ENCODE measurements at places on chromosomes 2 and 18.
A peak's percentile ranks its signal among the peaks of the same experiment; 100 is the strongest.

DNA sequence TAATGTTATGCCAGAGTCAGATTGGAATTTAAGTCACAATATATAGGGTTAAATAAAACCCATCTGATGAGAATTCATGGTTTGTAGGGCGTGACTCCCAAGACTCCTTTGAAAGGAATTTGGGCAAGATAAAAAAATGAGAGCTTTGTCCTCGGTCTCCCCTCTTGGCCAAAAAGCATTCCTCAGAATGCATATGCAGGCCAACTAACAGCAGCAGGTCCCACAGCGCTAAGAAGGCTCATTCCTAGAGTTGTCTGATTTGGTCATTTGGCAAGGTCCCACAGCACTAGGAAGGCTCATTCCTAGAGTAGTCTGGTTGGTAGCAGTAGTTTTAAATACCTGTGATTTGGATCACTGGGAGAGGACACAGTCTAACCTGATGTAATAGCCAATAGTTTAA is 106.3 kb upstream of the B3GNT2 start:
- DNase-seq, result no peak

- no peak for DNase-seq
Measured at GRCh38 chr18:69949538-69949936, 1.9 kb upstream of the CD226 start.

GRCh38 chr2:109212836-109213563 is 84.0 kb downstream of the SH3RF3 start:
- no peak for DNase-seq

- no peak for DNase-seq
Measured at GRCh38 chr18:10457128-10457527, 2.7 kb downstream of the APCDD1 start.

DNA sequence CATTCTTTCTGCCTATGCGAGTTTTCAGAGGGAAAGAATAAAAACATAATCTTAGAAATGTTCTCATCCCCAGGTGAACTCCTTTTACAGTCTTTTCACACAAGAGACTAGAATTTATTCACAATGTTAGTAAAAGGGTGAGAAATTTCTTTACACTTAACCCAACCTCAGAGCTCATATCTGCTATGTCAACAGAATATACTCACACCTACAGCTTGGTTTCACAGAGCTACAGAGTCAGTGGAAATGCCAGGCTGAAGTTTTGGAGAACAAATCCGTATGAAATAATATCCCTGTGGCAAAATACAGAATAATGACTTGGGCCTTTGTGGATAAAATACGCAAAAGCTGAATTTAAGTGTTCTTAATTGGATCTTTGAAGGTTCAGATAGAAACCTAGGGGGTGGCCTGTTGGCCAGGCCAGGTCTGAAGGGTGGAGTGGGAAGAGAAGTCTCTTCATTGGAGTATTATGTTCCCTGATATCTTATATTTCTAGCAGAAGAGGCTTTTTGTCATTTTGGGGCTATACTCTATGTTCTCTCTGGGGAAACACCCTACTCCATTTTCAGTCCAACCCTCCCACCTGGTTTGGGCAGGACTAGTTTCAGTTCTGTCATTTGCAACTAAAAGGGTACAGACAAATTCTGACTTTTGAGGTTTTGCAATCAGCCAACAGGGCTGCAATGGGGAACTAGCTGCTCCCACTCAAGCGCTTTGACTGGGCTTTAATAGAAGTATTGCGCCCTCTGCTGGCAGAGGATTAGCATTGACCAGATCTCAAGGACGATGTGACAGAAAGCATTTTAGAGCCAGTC is 25.7 kb downstream of the FBXO48 start:
- peak; percentile 72 for DNase-seq

- DNase-seq, result no peak
Measured at GRCh38 chr2:196468394-196468793, 171.1 kb upstream of the CCDC150 start.

DNA sequence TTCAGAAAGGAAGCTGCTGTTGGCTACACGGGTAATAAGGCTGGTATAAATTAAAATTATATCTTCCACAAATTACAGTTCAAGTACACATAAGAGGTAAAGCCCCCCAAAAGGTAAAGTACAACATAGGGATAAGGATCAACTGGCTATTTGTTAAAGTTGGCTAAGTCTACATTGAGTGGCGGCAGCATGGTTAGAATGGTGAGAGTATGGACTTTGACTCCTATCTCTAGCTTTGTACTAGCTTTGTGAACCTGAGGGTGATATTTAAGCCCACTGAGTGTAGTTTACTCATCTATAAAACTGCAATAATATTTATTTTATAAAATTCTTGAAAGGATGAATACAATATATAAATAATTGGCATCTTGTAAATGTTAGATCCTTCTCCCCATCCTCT is 542.8 kb downstream of the DSC3 start:
- no peak for DNase-seq

GRCh38 chr2:200090683-200091082 is 135.3 kb downstream of the MAIP1 start:
- DNase-seq, result no peak

DNA sequence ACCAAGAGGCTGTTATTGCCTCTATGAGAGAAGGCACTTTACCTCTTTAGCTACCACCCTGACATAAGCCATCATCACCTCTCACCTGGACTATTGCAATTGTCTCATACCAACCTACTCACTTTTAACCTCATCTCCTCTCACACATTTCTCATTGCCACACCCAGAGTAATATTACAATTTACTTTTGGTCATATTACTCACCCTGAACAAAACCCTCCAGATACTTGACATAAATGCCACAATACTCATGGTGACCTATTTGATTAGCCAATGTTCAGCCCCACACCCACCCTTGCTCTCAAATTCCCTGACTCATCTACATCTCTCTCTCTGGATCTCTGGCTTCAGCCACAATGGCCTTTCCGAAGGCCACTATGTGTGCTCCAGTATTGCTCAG is 90.9 kb upstream of the CDH7 start:
- DNase-seq, result no peak

DNA sequence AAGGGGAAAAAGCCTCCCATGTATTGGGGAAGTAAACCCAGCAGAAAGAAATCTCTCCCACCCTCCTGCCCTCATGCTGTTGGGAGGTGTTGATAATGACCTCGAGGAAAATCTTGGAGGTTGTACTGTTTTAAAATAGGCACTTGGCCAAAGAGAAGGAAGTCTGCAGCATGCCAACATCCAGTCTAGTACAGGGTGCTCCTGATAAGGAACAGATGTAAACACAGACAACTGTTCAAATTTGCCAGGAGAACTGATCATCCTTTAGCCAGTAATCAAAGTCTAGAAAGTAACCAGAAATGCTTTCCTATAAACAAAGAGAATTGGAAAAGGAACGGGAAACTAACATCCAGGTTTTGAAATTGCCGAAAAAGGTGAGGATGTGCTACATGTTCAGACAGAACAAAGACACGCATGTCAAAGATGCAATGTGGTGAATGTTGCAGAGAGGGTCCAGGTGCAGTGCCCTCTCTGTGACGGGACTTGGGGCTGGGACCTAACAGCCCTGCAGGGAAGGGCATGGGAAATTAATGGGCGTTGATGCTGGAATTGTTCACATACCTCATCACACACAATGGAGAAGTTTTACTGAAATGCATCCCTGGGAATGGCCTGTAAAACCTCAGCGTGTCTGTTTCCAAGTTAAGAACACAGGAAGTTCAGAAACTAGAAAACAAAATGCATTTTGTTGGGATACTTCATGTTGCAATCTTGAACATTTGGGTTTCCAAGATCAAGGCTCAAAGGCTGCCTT is 125.7 kb upstream of the RND3 start:
- no peak for DNase-seq

- no peak for DNase-seq
Measured at GRCh38 chr2:10884574-10884975, 27.2 kb upstream of the KCNF1 start.

GRCh38 chr2:140462990-140463389 is 1667.8 kb downstream of the LRP1B start:
- DNase-seq, result no peak

DNA sequence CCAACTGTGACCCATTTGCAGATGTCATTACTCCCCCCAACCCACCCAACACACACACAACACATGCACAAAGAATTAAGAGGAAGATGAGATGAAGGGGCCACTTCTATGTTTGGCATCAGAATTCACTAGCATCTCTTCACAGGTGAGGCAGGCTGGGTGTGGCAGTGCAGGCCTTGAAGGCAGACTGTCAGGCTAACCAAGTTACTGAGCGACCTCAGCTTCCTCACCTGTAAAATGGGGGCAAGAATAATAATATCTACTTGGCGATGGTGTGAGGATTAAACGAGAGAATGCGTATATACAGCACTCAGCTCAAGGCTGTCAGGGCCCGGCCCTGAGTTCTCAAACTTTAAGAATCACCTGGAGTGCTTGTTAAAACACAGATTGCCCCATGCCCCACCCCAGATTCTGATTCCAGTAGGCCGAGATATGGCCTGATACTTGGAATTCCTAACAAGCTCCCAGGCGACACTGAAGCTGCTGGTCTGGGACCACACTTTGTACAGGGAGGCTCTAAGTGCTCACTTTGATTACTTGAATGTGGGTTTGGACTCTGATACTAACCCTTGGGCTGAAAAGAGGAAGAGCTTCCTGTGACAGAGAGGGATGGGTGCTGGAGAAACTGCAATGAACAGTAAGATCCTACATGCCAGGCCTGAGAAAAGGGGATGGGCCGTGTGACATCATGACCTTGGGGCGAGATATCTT is 1.1 kb downstream of the ACTG2 start:
- no peak for DNase-seq

DNA sequence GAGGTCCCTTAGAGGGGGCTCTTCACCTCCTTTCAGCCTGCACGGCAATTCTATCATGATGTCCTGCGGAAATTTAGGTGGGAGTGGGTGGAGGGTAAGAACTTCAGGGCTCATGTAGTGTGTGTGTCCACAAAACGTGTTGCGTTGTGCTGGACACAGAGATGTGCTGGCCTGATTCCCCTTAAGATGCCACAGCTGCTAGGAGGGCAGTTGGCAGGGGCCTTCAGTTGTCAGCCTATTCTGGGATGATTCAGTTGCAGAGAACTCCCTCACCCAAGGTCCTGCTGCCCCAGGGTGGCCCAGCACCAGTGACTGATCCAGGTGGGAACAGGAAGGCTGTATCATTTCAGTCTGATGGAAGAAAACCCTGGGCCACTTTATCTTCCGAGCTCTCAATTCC is 1.0 kb upstream of the HJURP start:
- no peak for DNase-seq

GRCh38 chr2:26316041-26316440 is 29.9 kb upstream of the SELENOI start:
- no peak for DNase-seq

- DNase-seq, result no peak
Measured at GRCh38 chr2:25314514-25315315, 27.0 kb downstream of the DNMT3A start.

GRCh38 chr18:56377231-56377630 is 261.2 kb downstream of the TXNL1 start:
- no peak for DNase-seq

GRCh38 chr2:74261204-74261864 is 62.9 kb downstream of the MTHFD2 start:
- no peak for DNase-seq

DNA sequence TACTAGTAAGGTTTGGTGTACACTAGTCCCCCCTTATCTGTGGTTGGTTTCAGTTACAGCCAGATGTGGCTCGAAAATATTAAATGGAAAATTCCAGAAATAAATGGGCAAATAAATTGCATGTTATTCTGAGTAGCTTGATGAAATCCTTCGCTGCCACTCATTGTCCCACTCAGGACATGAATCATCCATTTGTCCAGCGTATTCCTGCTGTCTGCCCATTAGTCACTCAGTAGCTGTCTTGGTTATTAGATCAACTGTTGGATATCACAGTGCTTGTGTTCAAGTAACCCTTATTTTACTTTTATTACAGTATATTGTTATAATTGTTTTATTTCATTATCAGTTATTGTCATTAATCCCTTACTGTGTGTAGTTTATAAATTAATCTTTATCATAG is 21.7 kb downstream of the ZDBF2 start:
- no peak for DNase-seq

DNA sequence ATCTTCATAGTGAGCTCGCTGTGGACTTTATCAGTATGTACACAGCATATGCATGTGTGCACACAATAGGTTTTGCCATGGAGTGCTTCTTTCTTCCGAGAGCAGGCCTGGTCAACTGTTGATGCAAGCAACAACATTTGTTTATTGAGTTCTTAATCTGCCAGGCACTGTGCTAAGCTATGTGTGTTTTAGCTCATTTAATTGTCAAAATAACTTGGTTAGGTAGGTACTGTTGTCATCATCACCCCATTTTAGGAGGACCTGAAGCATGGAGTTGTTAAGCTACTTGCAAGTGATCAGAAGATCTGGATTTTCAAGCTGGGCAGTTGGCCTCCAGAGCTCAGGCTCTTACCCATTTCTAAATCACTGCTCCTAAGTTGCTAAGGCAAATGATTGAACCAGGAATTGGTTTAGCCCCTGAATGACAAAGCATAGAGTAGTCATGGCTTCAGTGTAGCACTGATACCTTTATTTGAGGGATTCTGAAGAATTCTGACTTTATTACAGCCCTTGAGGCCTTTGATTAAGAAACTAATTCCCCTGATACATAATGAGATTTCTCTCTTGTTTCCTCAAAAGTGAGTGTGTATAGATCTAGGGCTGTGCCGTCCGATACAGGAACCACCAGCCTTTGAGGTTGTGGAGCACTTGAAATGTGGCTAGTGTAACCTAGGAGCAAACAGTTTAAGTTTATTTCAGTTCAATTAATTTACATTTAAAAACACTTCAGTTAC is 132.9 kb downstream of the FMNL2 start:
- DNase-seq, result no peak

GRCh38 chr2:23788100-23788499 is 138.8 kb downstream of the ATAD2B start:
- no peak for DNase-seq

GRCh38 chr2:174788291-174788929 is 24.1 kb upstream of the CHRNA1 start:
- no peak for DNase-seq

DNA sequence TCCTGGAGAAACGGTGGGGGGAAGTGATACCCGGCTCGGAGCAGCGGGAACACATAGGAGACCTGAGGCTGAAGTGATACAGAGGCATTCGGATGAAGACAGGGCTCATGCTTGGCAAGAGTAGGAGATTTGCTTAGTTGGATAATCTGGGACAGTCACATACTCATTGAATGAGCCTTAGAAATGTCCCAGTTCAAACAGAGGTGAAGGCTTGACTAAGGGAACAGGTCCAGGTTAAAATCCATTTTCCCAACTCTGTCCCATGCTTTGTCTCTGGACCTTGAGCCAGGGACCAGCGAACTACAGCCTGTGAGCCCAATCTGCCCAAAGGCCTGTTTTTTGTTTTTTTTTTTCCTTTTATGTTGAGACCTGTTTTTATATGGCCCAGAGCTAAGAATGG is 1.3 kb downstream of the UGT1A6 start:
- no peak for DNase-seq

- DNase-seq, result no peak
Measured at GRCh38 chr18:67041334-67041733, 437.4 kb upstream of the CDH19 start.

Data from AG09309 (cell line).